Karpas-422 (cell line): ENCODE measurements at places on chromosomes 5 and 9. TPM values are rescaled to one million over a fixed set of nuclear protein-coding genes. Genes with fewer than 3 reads are reported as not detected.

- DNase-seq: no peak
These were observed 334.7 kb downstream of the NR2F1-AS1 start for GRCh38 chr5:93246090-93246855.

GRCh38 chr9:124078641-124079040 lies 67.1 kb downstream of the LHX2 start:
- no peak for DNase-seq

DNA sequence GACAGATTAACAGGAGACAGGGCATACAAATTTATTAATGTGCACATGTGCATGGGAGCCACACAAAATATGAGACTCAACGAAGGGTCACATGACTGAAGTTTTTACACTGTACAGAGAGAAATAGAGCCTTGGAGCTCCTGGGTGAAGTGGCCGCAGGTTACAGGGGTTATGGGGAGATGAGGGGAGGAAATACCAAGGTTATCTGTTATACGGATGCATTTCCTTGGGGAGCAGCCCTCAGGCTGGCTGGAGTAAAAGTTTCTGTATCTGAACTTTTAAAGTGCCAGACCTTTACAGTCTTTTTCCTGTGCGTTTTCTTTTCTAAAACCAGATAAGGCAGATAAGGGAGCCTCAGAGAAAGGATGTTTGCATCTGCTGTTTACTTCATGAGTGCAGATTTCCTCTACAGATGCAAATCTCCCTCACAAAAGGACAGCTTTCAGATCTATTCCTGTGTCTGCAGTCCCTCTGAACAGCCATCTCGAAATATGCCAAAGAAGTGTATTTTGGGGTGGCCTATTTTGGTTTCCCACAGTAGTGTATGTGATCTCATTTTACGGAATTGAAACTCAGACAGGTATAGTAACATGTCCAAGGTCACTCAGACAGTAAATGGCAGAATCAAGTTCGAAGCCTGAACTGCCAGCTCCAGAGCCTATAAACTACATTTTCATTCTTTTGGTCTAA lies 139.3 kb upstream of the FBXL17 start:
- DNase-seq: no peak

DNA sequence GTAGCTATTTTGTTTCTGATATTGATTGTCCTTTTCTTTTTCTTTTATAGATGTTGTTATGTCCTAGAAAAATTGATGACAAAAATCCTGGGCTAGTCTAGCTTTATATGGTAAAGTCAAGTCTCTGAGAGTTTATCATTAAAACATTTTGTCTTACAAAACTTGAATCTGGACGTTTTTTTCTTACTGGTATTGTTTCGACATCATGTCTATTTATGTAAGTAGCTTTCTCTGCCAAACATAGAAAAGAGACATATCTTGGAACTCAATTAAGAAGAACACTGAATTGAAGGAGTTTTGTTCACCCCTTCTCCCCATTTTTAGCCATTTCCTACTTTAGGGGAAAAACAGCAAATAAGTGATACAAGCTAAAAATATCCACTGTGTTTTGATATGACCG lies 151.5 kb downstream of the ISOC1 start:
- no peak for DNase-seq

GRCh38 chr9:100394816-100395215 lies 32.1 kb upstream of the MSANTD3 start:
- no peak for DNase-seq

GRCh38 chr9:93984860-93985259 lies 29.7 kb upstream of the BARX1 start:
- no peak for DNase-seq

DNA sequence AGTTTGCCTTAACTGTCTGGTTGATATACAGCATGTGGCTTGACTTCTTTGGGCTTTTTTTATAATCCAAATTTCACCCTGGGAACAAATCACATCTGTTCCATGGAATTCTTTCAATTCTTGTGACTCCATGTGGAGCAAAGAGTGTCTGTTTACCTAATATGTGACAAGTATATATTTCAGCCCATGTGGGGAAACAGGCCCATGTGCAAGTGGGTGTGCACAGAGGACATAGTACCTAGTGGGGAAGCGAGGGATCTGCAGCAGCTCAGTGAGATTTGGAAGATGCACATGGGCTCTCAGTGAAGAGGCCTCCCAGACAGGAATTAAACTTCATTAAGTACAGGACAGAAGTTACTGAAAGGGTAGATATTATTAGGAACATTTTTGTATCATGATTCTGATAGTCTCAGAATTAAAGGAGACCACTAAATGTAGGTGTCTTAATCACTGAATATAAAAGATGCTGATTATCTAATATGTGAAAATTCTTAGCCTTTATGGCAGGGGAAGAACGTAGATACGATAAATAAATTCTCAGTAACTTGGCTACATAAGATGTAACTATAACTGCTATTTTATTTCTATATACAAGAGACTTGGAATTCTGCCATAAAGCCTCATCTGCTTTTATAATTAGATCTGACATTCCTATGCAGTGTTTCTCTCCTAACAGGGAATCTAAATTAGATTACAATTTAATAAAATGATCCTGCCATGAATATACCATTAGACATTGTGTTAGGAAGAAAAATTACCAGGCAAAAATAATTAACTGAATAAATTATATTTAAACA lies 181.2 kb downstream of the SLC12A2 start:
- DNase-seq: no peak

Gene TCF7
- not detected in 2 replicates for total RNA-seq

Gene FRRS1L
- not detected in 2 replicates for total RNA-seq
